ENCODE measurements at places on chromosomes 7 and 10.

DNA sequence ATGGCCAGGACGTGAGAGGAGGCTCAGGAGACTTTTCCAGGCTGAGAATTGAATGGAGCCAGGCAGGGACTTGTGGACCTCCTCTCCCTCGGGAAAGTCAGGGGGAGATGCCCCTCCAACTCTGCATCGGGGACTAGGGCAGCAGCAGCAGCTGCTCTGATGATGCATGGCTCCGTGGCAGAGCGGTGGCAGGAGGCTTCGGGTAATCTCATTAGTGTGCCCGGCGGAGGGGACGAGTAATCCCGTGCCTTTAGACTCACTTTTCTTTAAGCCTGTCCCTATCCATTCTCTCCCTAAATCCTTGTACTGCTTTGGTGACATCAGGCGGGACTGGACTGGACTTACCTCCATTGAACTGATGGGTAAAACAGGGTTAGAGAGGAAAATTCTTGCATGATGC lies 75.1 kb downstream of the ZMIZ1 start:
- no peak for DNase-seq

- no peak for DNase-seq
These were observed 276.5 kb upstream of the SMIM30 start for GRCh38 chr7:113394856-113395255.

DNA sequence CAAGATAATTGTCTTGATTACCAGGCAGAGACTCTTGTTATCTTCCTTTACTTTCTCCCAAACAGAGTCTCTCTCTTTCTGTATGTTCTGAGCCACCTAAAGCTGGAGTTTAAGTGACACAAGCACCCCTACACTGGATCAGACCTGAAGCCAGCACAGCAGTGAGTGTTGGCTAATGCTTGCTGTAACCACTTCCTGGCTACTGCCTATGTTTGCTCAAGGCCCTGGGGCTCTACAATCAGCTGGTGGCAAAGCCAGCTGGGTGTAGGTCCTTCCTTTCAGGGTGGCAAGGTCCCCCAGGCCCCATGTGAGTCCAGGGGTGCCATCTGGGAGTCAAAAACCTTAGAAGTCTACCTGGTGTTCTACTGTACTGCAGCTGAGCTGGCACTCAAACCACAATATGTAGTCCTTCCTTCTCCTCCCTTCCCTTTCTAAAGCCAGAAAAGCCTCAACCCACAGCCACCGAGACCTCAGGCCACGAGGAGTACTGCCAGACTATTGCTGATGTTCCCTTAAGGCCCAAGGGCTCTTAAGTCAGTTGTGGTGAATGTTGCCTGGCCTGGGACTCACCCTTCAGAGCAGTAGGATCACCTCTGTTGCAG lies 416.3 kb downstream of the ADRA2A start:
- DNase-seq, result no peak

GRCh38 chr7:34756691-34757090 lies 98.7 kb downstream of the NPSR1 start:
- no peak for DNase-seq

GRCh38 chr10:21065621-21066248 lies 168.6 kb upstream of the NEBL start:
- no peak for DNase-seq

GRCh38 chr10:94443549-94443948 lies 41.2 kb downstream of the TBC1D12 start:
- no peak for DNase-seq

DNA sequence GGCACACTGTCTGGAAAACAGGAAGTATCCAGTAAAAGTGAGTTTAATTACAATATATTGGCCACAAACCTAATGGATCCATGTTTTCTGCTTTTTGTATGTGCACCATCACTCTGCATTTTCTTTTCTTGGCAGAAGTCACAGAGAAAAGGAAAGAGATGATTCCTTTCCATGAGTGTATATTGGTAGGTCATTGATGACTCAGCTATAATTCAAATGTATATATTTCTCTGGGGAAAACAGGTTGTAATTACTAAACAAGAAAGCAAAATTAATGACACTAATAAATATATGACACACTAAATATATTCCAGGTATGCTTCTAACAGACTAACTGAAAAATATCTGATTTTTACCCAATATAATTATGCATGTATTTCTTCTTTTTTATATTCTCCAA lies 105.9 kb upstream of the PCDH15 start:
- DNase-seq, result no peak

DNA sequence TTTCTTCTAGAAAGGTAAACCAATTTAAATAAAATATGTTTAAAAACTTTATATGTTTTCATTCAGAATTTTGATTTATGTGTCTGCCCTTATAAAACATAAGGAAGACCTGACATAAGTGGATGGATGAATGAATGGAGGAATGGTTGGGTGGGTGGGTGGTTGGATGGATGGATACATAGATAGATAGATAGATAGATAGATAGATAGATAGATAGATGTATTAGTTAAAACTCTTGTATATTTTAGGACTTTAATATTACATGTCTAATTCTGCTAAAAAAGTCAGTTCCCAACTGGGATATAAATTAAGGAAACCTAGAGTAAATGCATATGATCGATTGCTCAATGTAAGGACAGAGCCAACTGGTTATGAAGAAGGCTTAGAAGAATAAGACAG lies 156.3 kb upstream of the WNT16 start:
- DNase-seq, result no peak

DNA sequence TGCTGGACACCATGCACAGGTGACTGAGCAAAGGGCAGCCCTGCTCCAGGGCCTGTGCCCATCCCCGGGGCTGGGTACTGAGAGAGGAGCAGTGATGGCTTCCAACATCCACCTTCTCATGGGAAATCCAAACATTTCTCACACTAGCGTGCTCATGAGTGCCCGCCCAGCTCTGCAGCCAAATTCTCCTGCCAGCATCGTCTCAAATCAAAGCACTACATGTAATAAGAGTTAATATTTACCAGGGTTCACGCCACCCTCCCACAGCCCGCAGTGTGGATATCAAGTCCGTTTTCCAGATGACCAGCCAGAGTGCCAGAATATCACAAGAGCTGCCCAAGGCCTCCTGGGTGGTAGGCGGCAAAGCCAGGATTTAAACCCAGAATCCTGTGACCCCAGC lies 12.1 kb downstream of the IL15RA start:
- DNase-seq, result no peak

DNA sequence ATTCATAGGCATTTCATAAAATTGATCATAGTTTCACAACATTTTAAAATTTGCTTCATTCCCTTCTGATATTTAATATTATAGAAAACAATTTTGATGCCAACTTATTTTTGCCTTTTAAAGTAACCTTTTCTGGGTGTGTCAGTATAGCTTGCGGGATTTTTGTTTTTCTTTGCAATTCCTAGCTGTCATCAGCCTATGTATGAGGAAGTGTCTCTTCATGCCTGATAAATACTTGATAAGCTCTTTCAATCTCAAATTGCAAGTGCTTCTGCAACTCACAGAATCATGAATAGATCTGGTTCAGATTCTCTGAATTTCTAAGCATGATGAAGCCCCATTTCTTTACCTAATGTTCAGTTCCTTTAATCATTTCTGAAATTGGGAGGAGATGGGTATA lies 28.0 kb upstream of the ARHGAP21 start:
- DNase-seq, result no peak

DNA sequence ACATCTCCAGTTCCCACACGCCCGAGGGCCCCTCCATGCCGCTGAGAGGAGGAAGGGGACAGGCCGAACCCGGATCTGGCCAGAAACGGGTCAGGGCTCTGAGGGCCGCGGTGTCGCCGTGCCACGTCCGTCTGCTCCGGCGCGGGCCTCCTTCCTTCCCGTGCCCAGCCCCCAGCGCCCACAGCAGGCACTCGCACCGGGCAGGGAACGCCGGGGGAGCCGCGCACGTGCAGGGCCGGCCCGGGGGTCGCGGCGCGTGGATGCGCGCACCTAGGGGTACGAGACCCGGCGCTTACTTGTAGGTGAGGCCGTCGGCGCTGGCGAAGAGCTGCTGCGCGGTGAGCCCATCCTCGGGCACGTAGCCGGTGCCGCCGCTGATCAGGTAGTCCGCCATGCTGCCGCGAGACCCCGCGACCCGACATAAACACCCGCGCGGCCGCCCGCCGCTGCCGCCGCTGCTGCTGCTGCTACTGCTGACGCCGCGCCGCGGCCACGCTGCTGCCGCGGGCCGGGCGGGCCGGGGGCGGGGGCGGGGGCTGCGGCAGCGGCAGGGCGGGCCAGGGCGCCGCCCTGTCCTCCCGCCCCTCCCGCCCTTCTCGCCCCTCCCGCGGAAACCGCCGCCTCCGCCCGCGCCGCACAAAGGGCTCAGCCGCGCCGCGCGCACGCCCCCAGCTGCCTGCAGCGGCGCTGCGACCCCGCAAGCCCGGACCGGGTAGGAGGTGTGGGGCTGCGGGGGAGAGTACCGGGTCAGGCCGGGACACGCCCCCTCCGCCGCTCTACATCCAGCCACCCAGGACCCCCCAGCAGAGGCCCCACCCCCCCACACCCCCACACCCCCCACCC lies 4.1 kb downstream of the IMPDH1 start:
- peak; percentile 20 for DNase-seq

GRCh38 chr10:58546137-58546536 lies 33.5 kb downstream of the BICC1 start:
- no peak for DNase-seq

- DNase-seq, result no peak
These were observed 59.3 kb downstream of the PRTFDC1 start for GRCh38 chr10:24893127-24893526.

GRCh38 chr7:113010377-113010776 lies 76.2 kb downstream of the GPR85 start:
- no peak for DNase-seq

DNA sequence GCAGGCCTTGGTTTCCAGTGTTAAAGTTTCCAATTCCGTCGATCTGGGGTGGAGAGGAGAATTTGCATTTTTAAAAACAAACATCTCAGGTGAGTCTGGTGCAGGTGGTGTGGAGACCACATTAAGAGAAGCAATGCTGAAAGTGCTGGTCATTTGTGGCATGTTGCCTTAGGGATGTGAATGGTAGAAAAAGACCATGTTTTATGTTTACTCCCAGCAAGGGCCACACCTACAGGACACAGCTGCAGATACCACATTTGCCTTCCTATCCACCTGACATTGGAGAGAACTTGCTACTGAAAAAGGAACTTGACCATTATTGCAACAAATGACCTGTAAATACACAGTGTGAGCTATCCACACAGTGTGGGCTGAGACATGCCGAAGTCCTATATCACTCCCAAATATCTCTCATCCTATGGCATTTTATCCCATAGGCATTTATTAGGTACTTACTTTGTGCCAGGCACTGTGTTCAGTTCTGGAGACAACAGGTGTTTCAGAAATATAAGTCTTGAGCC lies 183.1 kb downstream of the NRP1 start:
- no peak for DNase-seq

DNA sequence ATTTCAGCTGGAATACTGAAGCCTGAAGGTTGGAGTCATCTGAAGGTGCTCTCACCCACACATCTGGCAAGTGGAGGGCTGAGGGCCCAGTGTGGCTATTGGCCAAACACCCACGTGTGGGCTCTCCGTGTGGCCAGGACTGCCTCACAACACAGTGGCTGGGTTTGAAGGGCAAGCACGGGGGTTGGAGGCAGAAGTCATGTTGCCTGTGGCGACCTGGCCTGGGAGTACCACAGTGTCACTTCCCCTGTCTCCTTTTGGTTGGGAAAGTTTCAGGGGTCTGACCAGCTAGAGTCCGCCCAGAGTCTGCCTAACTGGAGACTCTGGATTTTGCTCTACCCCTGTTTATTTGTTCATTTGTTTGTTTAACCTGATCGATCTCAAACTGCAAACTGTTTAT lies 169.5 kb downstream of the DNAJB6 start:
- DNase-seq, result no peak

DNA sequence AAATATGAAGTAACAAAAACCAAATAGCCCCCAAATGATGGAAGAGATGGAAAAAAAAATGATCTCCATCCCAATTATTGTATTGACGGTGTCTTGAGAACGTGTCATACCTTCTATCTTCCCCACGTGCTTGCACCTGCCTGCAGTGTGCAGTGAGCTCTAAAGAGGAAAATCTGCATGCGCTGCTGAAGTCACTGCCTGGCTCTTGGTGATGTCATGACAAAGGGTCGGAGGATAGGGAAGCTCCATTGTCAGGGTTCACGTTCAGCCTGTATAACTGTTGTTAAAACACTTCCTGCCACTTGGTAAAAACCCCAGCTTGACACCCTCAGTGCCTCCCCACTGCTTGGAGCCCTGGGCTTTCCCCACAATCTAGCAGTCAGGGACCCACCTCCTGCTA lies 549.2 kb upstream of the MKI67 start:
- no peak for DNase-seq

- DNase-seq, result no peak
These were observed 16.5 kb downstream of the SGCE start for GRCh38 chr7:94639384-94639783.

- DNase-seq, result no peak
These were observed 29.9 kb upstream of the ZNF273 start for GRCh38 chr7:64873155-64873500.

DNA sequence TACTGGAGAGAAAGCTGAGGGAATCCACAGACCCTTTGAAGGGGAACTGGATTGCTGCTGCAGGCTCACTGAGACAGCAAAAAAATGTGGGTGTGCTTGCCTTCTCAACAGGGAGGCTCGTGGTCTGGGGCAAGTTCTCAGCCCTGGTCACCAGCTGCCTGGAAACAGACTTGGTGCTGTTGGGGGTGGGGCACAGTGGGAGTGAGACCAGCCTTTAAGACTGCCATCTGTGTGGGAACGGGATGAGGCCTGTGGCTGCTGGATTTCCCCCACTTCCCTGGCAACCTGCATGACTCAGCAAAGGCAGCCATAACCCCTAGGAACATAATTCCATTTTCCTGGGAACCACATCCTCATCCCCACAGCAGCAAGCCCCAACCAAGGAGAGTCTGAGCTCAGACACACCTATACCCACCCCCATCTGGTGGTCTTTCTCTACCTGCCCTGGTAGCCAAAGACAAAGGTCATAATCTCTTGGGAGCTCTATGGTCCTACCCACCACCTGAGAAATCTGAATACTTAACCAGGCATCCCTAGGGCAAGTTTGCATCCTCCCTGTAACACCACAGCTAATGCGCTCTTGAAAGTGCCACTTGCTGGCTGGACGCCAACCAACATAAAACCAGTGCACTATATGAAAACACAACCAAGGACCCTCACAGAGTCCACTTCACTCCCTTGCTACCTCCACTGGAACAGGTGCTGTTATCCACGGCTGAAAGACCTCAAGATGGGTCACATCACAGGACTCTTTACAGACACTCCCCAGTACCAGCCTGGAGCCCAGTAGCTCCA lies 45.0 kb upstream of the TFEC start:
- DNase-seq, result no peak

- no peak for DNase-seq
These were observed 4.5 kb upstream of the EEPD1 start for GRCh38 chr7:36148422-36149065.

GRCh38 chr7:44184206-44184872 lies 4.9 kb downstream of the GCK start:
- no peak for DNase-seq

DNA sequence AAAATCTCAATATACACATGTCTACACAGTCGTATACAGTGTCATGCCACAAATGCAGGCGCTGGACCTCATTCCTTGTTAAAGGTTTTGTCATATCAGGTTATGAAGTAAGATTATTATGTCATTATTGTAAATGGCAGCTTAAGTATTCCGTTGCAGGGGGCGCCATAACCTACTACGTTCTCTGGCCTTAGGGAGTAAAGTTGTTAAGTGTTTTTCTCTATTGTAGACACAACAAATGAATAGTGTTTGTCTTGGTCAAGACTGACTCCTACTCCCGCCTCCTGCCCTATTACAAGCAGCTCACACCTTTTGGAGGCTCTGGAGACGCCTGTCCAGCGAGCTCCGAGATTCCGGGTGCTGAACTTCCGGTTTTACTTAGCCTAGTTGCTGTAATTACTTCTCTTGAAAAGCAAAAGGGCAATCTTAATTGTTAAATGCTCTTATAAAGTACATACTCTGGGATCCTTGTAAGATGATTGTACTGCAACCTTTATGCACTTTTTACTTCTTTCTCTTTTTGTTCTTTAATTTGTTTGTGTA lies 994 bp downstream of the GATAD1 start:
- peak; percentile 41 for DNase-seq

All from stimulated activated CD8-positive, alpha-beta memory T cell treated with anti-CD3 and anti-CD28 coated beads, Interleukin-4, amount 100 ng/mL, for 1 hour (primary cell).